ENCODE measurements at places on chromosomes 4 and X. TPM values are rescaled to one million over a fixed set of nuclear protein-coding genes. Genes with fewer than 3 reads are reported as not detected.

The DRD5 gene
- total RNA-seq = not detected

The PPARGC1A gene
- total RNA-seq = not detected

The F8 gene
- total RNA-seq = 2.7 TPM

The SPON2 gene
- total RNA-seq = 7.2 TPM

The NEIL3 gene
- 0.17 TPM for total RNA-seq

DNA sequence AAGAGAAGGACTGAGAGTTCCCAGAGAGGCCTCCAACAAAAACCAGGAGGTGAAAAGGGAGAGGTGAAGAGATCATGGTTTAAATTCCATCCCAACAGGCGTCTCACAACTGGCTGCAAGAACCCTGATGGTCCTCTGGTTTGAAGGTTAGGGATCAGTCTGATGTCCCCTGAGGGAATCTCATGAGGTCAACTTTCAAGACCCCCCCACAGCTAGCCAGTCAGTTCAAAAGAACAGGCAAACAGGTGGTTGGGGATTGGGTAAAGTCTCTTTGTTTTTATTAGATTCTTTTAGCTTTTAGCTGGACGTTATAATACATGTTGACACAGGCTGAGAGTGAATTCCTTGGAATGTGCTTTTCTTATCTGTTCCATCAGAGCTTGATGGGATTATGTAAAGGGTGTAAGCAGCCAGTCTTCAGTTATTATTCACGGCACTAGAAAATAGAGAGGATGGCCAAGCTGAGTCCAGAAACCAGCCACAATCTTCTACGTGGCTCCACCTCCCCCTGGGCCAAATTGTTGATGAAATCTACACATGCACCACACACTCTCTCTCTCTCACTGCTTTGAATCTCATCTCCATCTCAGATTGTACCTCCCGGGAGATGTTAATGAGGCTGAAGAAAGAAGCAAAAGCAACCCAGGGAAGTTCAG is 20.8 kb downstream of the ENPP6 start:
- no peaks in the 10 kb centered on the region for H3K27me3 ChIP-seq
- no peak overlapping the region for H3K4me3 ChIP-seq
- no peak for DNase-seq
- H3K4me1 ChIP-seq = no peaks in the 10 kb centered on the region
- no peak overlapping the region for H3K27ac ChIP-seq

DNA sequence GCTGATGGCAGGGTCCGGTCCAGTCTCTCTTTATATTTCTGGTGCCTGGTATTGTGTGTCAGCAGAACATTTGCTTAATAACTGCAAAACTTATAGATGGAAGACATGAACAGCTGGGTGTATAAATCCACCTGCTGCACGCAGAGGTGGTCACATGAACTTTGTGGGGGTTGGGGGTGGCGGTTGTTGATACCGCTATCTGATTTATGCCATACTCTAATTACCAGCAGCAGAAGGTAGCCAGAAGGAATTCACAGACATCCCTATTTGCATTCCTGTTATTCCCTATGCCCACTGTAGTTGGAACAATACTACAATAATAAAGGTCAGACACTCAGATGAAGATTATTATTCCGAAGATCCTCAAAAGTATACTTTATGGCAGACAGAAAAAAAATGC is 121.6 kb upstream of the PUDP start:
- DNase-seq = no peak
- H3K4me1 ChIP-seq = no peaks in the 10 kb centered on the region
- H3K36me3 ChIP-seq = no peaks in the 10 kb centered on the region

- no peaks in the 10 kb centered on the region for H3K36me3 ChIP-seq
- H3K4me1 ChIP-seq = peaks cover 40% of the 10 kb centered on the region
- no peak overlapping the region for H3K27ac ChIP-seq
- H3K27me3 ChIP-seq = no peaks in the 10 kb centered on the region
Observed at GRCh38 chr4:98519268-98519977, 139.0 kb downstream of the TSPAN5 start.

DNA sequence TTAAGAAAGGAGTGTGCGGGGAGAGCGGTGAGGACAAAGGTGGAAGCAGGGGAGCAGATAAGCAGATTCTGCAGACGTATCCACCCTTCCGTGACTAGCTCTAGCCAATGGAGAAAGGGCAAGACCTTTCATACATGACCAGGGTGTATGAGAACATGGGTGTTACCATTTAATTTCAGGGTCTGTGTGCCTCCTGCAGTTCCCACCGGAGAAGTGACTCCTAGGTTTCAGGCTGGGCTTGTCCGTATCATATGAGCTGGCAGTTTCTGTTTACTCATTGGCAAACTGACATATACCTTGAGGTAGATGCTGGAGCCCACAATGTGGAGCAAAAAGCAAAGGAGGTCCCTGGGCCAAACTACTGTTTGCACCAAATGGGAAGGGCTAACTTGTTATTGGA is 6.8 kb downstream of the RBM47 start:
- H3K4me3 ChIP-seq = no peak overlapping the region
- DNase-seq = no peak
- no peak overlapping the region for H3K27ac ChIP-seq

- no peaks in the 10 kb centered on the region for H3K36me3 ChIP-seq
- peaks cover 5% of the 10 kb centered on the region for H3K4me1 ChIP-seq
- no peaks in the 10 kb centered on the region for H3K27me3 ChIP-seq
- H3K4me3 ChIP-seq = no peak overlapping the region
Observed at GRCh38 chr4:38005637-38006036, 45.4 kb downstream of the PTTG2 start.

DNA sequence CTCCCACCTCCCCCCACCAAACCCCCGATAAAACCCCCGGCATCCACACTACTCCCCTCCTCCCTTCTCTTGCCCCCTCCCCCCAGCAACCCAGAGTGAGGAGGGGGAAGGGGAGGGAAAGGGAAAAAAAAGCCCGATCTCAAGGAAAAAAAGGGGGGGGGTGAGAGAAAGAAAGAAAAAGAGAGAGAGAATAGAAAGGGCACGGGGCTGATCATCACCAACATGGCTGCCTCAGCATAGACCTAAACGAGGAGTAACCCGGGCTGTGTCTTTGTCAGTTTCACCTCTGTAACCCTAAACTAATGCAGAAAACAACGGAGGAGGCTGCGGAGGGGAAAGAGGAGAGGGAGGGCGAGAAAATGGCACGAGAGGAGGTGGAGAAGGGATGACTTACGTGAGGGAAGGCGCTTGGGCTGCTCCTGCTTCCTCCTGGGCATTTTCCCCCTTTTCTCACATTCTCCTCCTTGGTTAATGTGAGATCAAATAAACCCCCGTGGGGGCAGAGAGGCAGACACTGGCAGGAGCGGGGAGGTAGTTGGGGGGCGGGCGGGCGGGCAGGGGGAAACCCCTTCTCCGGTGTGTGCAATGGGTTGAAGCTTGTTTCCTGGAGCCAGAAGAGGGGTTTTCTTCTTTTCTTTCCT is 532 bp downstream of the ZNF827 start:
- no peaks in the 10 kb centered on the region for H3K27me3 ChIP-seq
- no peaks in the 10 kb centered on the region for H3K36me3 ChIP-seq
- peaks cover 15% of the 10 kb centered on the region for H3K4me1 ChIP-seq
- peak overlapping the region; percentile 66 for H3K27ac ChIP-seq

DNA sequence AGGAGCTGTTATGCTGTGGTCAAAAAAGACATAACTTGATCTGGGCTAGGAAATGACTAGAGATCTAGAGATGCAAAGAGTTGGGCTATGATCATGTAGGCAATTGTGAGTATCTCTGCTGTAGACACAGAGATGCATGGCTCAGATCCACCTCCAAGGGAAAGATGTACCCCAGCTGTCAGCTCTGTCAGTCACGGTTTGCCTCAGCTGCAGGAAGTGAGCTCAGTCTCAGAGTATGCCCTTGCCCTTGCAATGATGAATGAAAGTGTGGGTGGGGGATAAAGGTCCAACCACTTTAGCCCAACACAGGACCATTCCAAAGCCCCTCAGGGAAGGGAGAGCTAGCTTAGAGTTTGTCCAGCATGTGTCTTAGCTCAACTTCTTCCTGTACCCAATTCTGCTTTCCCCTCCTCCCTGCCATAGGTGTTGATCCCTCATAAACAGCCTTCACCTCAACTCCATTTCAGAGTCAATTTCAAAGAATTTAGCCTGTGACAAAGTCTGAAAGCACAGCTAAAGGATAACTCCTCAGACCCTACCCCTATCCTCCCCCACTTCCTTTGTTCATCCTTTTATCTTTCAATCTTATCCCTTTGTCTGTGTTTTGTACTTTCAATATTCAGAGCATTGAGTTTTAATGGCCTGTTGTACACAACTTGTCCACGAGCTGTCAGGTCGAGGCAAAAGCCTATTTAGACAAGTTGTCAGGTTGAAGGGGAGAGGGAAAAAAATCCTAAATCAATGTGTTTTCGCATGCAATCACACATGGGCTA is 90.6 kb downstream of the MID1IP1 start:
- no peak overlapping the region for H3K27ac ChIP-seq
- no peaks in the 10 kb centered on the region for H3K36me3 ChIP-seq
- H3K27me3 ChIP-seq = no peaks in the 10 kb centered on the region
- H3K4me3 ChIP-seq = no peak overlapping the region
- DNase-seq = no peak

GRCh38 chrX:103175944-103176753 is 38.8 kb upstream of the BEX4 start:
- no peak overlapping the region for H3K4me3 ChIP-seq
- no peaks in the 10 kb centered on the region for H3K36me3 ChIP-seq
- H3K4me1 ChIP-seq = no peaks in the 10 kb centered on the region
- peak; percentile 55 for DNase-seq
- no peak overlapping the region for H3K27ac ChIP-seq
- no peaks in the 10 kb centered on the region for H3K27me3 ChIP-seq

DNA sequence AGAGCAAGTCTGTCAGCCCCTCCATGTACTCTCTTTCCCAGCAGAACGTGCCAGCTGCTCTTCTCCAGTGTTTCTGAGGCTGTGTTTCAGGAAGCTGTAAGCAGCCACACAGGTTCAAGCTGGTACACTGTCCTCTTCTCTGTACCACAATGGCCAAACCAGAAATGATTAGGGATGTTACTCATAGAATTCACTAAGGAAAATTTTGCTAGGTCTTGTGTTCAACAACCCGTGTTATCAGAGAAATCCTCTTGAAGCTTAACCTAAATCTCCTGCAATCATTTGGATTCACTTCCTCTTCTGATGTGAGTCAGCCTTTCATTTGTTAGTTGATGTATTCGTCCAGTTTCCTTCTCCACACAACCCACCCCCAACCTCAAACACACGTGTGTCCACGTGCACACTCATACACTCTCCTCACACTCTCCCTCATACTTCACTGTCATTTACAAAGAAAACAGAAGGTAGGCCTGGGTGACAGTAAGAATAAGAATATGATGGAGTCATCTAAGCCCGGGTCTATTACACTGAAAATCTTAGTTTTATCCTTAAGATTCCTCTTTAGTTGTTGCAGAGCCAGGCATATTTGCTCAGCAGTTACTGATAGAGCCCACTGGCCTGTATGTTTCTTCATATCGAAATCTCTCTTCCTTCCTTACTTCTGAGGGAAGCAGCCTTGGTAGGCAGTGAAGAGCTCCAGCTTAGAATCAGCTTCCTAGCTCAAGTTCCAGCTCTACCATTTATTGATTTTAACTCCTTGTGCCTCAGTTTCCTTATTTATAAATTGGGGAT is 63.4 kb downstream of the DCUN1D4 start:
- no peaks in the 10 kb centered on the region for H3K27me3 ChIP-seq
- no peak overlapping the region for H3K4me3 ChIP-seq
- peaks cover 20% of the 10 kb centered on the region for H3K36me3 ChIP-seq

- no peaks in the 10 kb centered on the region for H3K4me1 ChIP-seq
- H3K36me3 ChIP-seq = no peaks in the 10 kb centered on the region
- H3K27ac ChIP-seq = no peak overlapping the region
- H3K27me3 ChIP-seq = no peaks in the 10 kb centered on the region
- no peak overlapping the region for H3K4me3 ChIP-seq
- DNase-seq = no peak
Observed at GRCh38 chr4:145954924-145955339, 16.3 kb upstream of the ZNF827 start.

GRCh38 chr4:65670331-65671031 is at the start of gene EPHA5:
TSS of gene EPHA5 (minus strand) at chr4:65670489. CDS start at chr4:65669742, 747 bp downstream.
- DNase-seq = no peak
- no peak within 1 kb of the TSS for H3K27ac ChIP-seq

- no peaks in the 10 kb centered on the region for H3K4me1 ChIP-seq
- DNase-seq = no peak
- no peak overlapping the region for H3K4me3 ChIP-seq
- no peaks in the 10 kb centered on the region for H3K27me3 ChIP-seq
- no peak overlapping the region for H3K27ac ChIP-seq
- no peaks in the 10 kb centered on the region for H3K36me3 ChIP-seq
Observed at GRCh38 chrX:2933125-2933900, 4.2 kb upstream of the ARSD start.

GRCh38 chrX:12139934-12140611 is 1.8 kb downstream of the FRMPD4 start:
- no peaks in the 10 kb centered on the region for H3K4me1 ChIP-seq
- no peak overlapping the region for H3K4me3 ChIP-seq
- H3K36me3 ChIP-seq = no peaks in the 10 kb centered on the region
- DNase-seq = no peak

- H3K27ac ChIP-seq = no peak overlapping the region
- no peak overlapping the region for H3K4me3 ChIP-seq
- H3K27me3 ChIP-seq = no peaks in the 10 kb centered on the region
- DNase-seq = no peak
Observed at GRCh38 chrX:130654409-130654950, 248.5 kb downstream of the ENOX2 start.

DNA sequence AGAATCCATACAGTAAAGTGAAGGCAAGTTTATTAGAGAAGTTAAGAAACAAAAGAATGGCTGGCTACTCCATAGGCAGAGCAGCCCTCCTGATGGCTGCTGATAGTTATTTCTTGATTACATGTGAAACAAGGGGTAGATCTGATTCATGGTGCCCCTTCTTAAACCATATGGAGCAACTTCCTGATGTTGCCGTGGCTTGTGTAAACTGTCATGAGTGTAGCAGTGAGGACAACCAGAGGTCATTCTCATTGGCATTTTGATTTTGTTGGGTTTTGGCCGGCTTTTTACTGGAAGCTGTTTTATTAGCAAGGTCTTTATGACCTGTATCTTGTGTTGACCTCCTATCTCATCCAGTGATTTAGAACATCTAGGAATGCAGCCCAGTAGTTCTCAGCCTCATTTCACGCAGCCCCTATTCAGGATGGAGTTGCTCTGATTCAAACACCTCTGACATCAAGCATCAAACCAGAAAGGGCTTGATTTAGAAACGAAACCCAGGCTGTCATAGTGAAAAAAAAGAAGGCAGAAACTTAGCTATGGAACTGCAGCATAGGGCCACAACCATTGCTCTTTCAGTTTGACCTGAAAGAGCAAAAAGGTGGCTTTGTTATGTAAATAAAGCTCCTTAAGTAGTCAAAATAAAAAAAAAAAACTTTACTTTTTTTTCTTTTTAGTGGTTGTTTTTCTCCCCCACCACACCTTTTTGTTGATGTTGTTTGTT is 37.8 kb downstream of the SPCS3 start:
- H3K27me3 ChIP-seq = no peaks in the 10 kb centered on the region
- H3K36me3 ChIP-seq = no peaks in the 10 kb centered on the region

DNA sequence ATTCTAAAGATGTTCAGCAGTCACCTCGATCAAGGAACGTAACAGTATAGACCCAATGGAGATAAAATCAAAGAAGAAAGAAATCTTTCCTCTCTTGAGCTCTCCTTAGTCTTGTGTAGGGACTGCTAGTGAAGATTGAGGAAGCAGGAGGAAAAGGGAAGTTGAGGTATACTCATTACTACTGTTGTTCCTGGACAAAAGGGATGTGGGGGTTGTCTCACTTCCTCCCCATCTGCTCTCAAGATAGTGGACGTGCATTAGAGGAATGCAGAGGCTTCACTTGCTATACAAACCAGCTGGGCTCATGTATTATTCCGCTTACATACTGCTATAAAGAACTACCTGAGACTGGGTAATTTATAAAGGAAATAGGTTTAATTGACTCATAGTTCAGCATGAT is 208.9 kb upstream of the ARHGEF9 start:
- H3K36me3 ChIP-seq = no peaks in the 10 kb centered on the region
- no peaks in the 10 kb centered on the region for H3K4me1 ChIP-seq
- H3K27ac ChIP-seq = no peak overlapping the region
- no peak overlapping the region for H3K4me3 ChIP-seq
